Stimulated activated CD4-positive, alpha-beta T cell treated with anti-CD3 and anti-CD28 coated beads, Interleukin-4, amount 100 ng/mL, for 4 hours (primary cell): ENCODE measurements at places on chromosomes 3 and 15.
A peak's percentile ranks its signal among the peaks of the same experiment; 100 is the strongest.

- DNase-seq = no peak
Observed at GRCh38 chr3:182717216-182717615, 76.1 kb upstream of the ATP11B start.

DNA sequence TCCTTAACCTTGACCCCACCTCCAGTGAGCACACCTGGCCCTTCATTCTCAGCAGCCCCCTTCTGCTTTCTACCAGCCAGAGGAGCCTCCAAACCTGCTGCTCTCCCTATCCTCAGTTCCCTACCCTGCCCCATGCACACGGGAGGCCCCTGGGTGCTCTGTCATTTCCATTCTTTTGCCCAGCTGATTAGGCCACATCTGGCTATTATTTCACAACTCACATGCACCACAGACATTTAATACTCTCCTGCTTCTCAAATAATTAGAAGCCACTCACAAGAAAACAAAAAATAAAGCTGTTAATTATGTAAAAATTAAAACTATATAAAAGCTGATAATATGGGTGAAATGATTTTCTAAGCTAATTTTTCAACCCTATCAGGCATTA, 50.7 kb downstream of the MYLK start:
- no peak for DNase-seq

- no peak for DNase-seq
Observed at GRCh38 chr15:39663704-39664250, 82.9 kb downstream of the THBS1 start.

DNA sequence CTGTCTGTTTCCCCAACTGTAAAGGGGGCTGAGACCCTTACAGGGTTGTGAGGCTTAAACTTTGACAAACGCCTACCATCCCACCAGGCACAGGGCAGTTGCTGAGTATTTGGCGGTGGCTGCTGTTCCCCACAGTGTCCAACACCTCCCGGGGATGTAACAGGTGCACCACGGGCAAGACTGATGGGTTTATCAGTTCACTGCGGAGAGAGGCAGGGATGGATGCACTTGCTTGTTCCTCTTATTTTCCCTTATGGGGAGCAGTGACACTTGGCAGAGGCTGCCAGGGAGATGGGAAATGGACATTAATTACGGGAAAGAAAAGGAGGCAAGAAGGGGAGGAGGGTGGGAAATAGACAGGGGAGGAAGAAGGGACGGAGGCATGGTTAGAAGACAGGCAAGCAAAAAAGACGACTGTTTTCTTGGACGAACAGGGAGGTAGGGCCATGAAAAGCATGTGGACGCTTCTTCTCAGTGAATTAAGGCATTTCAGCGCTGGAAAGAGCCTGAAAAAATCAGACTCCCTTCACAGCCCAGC, 16.6 kb upstream of the ADIPOQ start:
- DNase-seq = no peak

DNA sequence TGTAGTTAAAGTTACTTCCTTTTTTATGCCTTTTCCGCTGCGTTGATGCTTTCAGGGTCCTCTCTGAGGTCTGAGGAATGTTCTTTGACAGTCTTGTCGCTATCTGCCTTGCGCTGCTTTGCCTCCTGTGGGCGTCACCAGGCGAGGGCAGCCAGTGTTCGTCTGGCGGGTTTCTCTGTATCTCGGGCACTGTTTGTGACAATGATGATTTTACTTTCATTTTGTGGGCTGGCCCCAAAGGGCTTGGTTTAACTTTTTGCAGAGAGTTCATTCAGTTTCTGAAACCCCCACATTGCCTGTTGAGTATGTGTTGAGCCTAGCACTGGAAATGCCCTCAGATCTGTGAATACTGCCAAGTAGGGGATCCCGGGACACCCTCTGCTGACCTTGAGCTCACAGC, 24.6 kb upstream of the SACM1L start:
- DNase-seq = peak; percentile 77

DNA sequence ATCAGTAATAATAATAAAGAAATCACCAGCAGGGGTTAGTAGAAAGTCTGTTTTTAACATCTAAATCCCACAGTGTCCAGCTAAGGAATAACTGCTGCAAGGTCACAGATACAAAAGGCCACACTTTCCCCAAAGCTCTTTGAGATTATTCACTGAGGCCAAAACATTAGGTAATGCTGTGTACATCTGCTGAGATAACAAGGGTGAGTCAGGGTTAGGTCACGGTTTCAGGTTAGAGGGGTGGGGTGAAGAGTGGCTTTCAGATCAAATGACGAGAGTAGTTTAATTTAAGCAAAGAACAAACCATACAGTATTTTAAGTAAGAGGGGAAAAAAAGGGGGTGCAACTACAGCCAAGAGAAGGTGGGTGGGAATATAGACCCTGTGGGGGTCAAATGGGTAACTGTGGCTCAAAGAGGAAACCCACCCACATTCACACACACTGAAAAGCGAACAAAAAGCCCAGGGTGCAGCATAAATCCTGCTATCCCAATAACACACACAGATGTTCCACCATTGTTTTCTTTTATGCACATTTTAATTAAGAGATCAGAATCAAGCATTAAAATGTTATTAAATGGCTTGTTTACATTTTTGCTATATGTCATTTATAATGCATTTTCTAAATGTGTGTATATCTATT, 412.9 kb downstream of the TIGIT start:
- no peak for DNase-seq
